ENCODE measurements at places on chromosomes 4 and X. TPM values are rescaled to one million over a fixed set of nuclear protein-coding genes. Genes with fewer than 3 reads are reported as not detected.
A peak's percentile ranks its signal among the peaks of the same experiment; 100 is the strongest.

KIAA1210 gene
- total RNA-seq: not detected

SCRG1 gene
- total RNA-seq: under 0.01 TPM

CXCL10 gene
- 0.28 TPM for total RNA-seq

LANCL3 gene
- total RNA-seq: not detected

MPP1 gene
- total RNA-seq: 36.4 TPM

CLDN34 gene
- not detected for total RNA-seq

NUDT9 gene
- 14.2 TPM for total RNA-seq

CT55 gene
- not detected for total RNA-seq

SPACA5 gene
- not detected for total RNA-seq

FHDC1 gene
- under 0.01 TPM for total RNA-seq

GRCh38 chr4:70158576-70158975, 4.5 kb downstream of the PRR27 start:
- H3K27me3 ChIP-seq: no peaks in the 10 kb centered on the region
- no peak for DNase-seq
- no peak overlapping the region for H3K4me3 ChIP-seq
- H3K27ac ChIP-seq: no peak overlapping the region

- H3K27me3 ChIP-seq: no peaks in the 10 kb centered on the region
- peak; percentile 14 for DNase-seq
- peaks cover 3% of the 10 kb centered on the region for H3K4me1 ChIP-seq
- H3K4me3 ChIP-seq: peak overlapping the region; percentile 62
- H3K36me3 ChIP-seq: no peaks in the 10 kb centered on the region
These were observed 14.7 kb upstream of the SEC24D start for GRCh38 chr4:118850488-118851173.

DNA sequence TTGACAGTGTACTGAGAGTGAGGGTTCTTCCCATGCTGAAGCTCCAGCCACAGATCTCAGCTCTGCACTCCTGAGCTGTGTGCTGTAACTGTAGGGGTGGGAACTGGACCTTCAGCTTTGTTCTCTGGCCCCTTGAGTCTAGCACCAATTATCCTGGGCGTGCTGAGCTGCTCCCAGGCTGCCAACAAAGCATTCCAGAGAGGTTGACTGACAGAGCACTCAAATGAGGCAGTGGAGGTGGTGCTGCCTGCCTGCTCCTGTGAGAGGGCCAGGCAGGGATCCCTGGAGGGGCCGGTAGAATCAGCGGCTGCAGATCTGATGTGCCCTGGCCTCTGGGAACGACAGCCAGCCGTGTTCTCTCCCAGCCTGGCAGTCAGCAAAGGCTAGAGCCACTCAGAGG, 375.7 kb upstream of the AADAT start:
- DNase-seq: no peak
- no peak overlapping the region for H3K27ac ChIP-seq
- no peaks in the 10 kb centered on the region for H3K27me3 ChIP-seq
- H3K4me3 ChIP-seq: no peak overlapping the region
- no peaks in the 10 kb centered on the region for H3K4me1 ChIP-seq

- H3K27me3 ChIP-seq: no peaks in the 10 kb centered on the region
- H3K27ac ChIP-seq: no peak overlapping the region
- no peak overlapping the region for H3K4me3 ChIP-seq
- DNase-seq: peak; percentile 15
- H3K4me1 ChIP-seq: peaks cover 2% of the 10 kb centered on the region
These were observed 159.9 kb downstream of the TRIML1 start for GRCh38 chr4:188299161-188299560.

- DNase-seq: no peak
- H3K27me3 ChIP-seq: no peaks in the 10 kb centered on the region
- H3K4me3 ChIP-seq: no peak overlapping the region
- no peaks in the 10 kb centered on the region for H3K36me3 ChIP-seq
- H3K27ac ChIP-seq: no peak overlapping the region
These were observed 630.1 kb downstream of the STIM2 start for GRCh38 chr4:27490766-27491165.

DNA sequence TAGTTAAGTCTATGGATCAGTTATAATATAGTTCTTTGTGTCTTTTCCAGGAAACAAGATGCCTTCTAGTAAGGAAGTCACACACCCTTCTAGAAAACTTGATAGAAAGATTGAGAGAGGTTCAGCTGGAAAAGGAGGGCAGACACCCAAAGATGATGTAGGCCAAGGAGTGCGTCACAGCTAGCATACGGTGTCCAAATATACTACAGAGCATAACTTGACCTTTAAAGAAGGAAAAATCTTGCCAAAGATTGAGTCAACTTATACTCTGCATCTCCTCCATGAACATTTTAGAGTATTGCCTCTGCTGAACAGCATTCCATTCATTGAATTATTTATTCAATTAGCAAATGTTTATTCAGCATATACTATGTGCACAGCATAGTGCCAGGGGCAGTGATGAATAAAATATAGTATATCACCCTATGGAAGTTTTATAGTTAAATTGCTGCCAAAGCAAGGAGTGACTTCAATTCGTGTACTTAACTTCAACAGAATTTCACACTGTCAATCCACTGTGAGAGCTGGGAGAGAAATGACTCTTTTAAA, 51.9 kb upstream of the SLC6A14 start:
- H3K27ac ChIP-seq: no peak overlapping the region
- no peaks in the 10 kb centered on the region for H3K36me3 ChIP-seq
- no peaks in the 10 kb centered on the region for H3K27me3 ChIP-seq
- H3K4me3 ChIP-seq: no peak overlapping the region

DNA sequence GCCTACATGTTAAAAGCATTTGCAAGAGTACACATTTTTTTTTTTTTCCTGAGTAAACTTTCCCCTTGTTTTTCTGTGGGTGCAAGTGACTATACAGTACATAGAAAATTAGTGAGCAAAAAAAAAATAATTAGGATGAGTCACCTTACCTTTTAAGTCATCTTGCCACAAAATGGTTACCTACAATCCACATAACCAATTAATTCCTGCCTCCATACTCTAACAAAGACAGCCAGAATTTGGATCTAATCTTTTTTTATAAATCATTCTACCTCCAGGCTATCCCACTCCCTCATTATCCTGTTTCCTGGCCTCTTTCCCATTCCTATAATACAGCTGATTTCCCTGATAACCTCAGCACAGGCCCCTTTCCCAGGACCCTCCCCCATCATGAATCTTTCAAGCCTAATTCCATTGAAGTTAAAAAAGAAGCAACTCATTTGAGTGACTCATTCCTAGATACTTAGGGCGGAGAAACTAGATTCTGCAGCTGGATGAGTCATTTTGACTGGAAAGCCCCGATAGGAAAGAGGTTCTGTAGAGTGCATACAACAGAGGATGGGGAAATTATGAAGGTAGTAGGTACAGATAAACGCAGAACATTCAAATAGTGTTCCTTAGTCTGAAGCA, 128.2 kb downstream of the C4orf51 start:
- peak overlapping the region; percentile 85 for H3K27ac ChIP-seq
- no peak overlapping the region for H3K4me3 ChIP-seq

- no peak overlapping the region for H3K4me3 ChIP-seq
- peak; percentile 77 for DNase-seq
- no peaks in the 10 kb centered on the region for H3K27me3 ChIP-seq
- H3K36me3 ChIP-seq: peaks cover 2% of the 10 kb centered on the region
These were observed 47.0 kb downstream of the SNX25 start for GRCh38 chr4:185256446-185256845.

- H3K27ac ChIP-seq: no peak overlapping the region
- no peak overlapping the region for H3K4me3 ChIP-seq
- H3K4me1 ChIP-seq: no peaks in the 10 kb centered on the region
These were observed 89.7 kb downstream of the ITIH6 start for GRCh38 chrX:54708404-54708803.

GRCh38 chrX:12956704-12957534, 18.0 kb upstream of the TMSB4X start:
- peak overlapping the region; percentile 97 for H3K27ac ChIP-seq
- H3K4me1 ChIP-seq: peaks cover 9% of the 10 kb centered on the region
- H3K27me3 ChIP-seq: no peaks in the 10 kb centered on the region
- no peaks in the 10 kb centered on the region for H3K36me3 ChIP-seq

GRCh38 chrX:17767734-17768133, 30.4 kb downstream of the SCML1 start:
- H3K27ac ChIP-seq: no peak overlapping the region
- no peak for DNase-seq
- no peaks in the 10 kb centered on the region for H3K4me1 ChIP-seq
- H3K36me3 ChIP-seq: no peaks in the 10 kb centered on the region
- H3K4me3 ChIP-seq: no peak overlapping the region

- no peaks in the 10 kb centered on the region for H3K36me3 ChIP-seq
- no peak overlapping the region for H3K27ac ChIP-seq
- peaks cover under 1% of the 10 kb centered on the region for H3K4me1 ChIP-seq
These were observed 3.1 kb upstream of the SLC6A8 start for GRCh38 chrX:153684467-153685155.

GRCh38 chrX:16814597-16814996, 28.3 kb downstream of the TXLNG start:
- no peak for DNase-seq
- H3K4me1 ChIP-seq: no peaks in the 10 kb centered on the region
- no peaks in the 10 kb centered on the region for H3K27me3 ChIP-seq
- peaks cover 4% of the 10 kb centered on the region for H3K36me3 ChIP-seq

GRCh38 chr4:153763404-153763803, 3.6 kb upstream of the RNF175 start:
- DNase-seq: no peak
- H3K4me3 ChIP-seq: no peak overlapping the region
- H3K36me3 ChIP-seq: no peaks in the 10 kb centered on the region
- H3K27ac ChIP-seq: no peak overlapping the region
